SHP77 treated with DMSO at 0.1 percent for 48 hours (cell line): ENCODE measurements at places on chromosomes 12 and 14.

- no peak for DNase-seq
These were observed 26.0 kb downstream of the TMBIM6 start for GRCh38 chr12:49767333-49767732.

- DNase-seq, result peak; percentile 61
These were observed 4.5 kb upstream of the SETD1B start for GRCh38 chr12:121799156-121799841.

DNA sequence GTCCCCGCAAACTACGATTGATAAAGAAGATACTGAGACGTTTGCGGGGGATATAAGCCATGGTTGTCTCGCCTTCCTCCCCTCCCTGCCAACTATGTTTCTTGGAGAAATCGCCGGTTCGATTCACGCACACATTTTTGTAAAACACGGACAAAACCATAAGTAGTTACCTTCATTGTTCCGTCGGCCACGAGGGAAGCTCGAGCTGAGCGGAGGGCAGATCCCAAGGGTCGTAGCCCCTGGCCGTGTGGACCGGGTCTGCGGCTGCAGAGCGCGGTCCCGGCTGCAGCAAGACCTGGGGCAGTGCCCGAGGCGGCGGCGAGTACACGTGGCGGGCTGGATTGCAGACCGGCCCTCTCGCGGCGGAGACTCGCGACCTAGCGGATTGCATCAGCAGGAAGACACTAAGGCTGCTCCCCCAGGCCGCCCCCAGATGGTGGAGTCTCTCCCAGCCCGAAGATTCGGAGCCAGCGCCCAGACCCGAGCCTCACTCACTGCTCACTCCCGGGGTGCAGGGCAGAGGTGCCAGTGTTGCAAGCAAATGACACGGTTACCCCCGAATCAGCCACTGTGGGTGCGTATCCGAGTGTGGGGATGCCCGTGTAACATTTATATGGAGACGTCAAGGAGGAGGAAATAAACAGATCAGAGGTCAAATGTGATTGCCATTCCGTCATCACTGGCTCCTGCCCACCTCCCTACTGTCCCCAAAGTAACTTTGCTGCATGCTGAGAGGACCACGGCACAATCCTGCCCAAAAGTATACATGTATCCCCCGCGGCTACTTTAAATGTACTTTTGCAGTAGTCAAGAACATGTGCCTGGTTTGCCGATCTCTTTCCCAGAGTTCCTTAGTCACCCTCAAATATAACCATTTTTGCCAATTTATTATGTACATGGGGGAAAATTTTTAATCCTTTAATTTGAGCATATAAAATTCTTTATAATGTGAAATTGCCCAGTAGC, at the start of gene BCAT1:
BCAT1 (minus strand) TSS at position 345 of the 966 bp plus-strand sequence; CDS start at position 176, 169 bp downstream.
- DNase-seq, result no peak

GRCh38 chr14:91230397-91231035, 14.0 kb downstream of the GPR68 start:
- DNase-seq, result no peak

DNA sequence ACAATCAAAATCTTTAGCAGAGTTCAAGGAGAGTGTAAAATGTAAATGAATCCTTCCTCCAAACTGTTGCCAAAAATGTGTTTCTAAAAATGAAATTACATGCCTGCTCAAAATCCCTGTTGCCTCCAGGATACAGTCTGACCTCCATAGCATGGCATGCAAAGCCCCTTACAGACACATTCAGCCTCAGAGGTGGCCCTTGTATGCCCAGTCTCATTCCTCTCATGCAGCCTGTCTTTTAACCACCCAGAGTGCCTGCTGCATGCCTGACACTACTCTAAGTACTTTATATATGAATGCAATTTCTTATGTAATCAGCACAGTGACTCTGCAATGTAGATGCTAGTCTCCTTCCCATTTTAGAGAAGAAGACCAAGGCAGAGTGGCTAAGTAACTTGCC, 24.4 kb upstream of the PTPRQ start:
- no peak for DNase-seq

- no peak for DNase-seq
These were observed 14.9 kb downstream of the SCAF11 start for GRCh38 chr12:45975506-45975905.

GRCh38 chr12:124302241-124302806, 7.4 kb downstream of the RFLNA start:
- no peak for DNase-seq

DNA sequence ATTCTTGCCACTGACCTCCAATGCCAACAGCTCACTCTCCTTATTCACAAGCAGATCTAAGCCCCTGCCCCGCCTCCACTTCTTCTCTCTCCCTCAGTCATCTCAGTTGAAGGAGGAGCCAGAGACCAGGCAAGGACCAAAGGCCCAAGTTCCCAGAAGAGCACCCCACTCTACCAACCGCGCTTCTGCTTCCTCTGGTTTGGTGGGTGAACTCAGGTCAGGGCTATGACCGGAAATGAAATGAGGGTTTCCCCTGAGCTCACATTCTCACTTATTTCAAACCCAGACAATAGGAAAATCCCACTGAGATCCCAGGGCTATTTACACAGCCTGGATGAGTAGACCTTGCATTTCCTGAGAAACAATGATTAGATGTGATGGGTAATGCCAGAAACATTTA, 9.9 kb downstream of the DPF3 start:
- DNase-seq, result no peak

- no peak for DNase-seq
These were observed 266.0 kb upstream of the CRY1 start for GRCh38 chr12:107359382-107359781.

DNA sequence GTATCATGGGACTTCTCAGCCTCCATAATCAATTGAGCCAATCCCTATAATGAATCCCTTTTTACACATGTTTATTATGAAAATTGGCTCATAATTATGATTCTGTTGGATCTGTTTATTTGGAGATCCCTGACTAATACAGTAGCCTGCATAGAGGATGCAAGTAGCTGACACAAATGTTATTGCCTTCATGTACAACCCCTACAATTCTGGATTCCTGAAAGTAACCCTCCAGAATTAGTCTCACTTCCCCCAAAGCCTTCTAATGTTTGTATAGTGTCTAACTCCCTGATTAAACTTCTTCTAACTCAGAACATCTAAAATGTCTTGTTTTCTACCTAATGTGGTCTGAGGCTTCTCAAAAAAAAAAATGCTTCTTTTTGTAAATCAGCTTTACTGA, 6.6 kb upstream of the SMIM10L1 start:
- DNase-seq, result no peak

DNA sequence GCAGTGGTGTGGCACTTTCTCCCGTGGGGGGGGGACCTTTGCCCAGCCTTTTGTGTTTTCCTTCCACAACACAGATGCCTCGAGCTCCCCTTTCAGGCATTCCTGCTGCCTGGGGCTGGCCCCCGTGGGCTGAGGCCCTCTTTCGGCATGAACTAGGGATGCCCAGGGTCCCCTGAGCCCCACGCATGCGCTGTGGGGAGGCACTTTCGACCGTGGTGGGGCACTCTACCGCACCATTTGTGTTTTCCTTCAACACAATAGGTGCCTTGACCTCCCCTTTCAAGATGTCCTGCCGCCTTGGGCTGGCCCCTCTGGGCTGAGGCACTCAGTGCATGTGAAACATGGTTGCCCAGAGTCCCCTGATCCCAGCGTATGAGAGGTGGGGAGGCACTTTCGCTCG, 363.7 kb downstream of the ALG10 start:
- DNase-seq, result no peak
